ENCODE measurements at places on chromosomes 2 and 18.

DNA sequence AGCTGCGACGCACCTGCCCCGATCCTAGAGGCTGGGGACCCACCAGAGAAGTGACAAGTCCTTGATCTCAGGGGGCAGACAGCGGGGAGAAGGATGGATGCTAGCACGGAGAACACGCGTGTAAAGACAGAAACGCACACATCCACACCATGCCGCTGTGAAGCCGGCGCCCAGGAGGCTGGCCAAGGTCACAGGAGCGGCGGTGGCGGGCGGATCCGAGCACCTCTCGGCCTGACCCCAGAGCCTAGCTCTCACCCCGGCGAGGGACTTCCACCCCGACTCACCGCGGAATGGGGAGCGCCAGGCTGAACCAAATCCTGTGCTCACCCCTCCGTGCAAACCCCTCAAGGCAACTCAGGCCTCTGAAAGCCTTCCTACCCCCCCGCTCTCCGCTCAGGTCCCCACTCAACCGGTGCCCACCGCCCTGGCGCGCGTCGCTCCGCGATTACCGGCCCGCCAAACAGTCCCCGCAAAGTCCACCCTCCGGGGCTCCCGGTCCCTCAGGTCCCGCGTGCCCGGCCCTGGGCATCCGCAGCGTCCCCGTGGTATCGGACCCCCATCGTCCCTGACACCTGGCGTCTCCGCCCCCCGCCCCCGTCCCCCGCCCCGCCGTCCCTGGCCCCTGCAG is 460 bp upstream of the LRRFIP1 start:
- no peak for DNase-seq

GRCh38 chr2:241070811-241071676 is 31.0 kb downstream of the MTERF4 start:
- DNase-seq: no peak

DNA sequence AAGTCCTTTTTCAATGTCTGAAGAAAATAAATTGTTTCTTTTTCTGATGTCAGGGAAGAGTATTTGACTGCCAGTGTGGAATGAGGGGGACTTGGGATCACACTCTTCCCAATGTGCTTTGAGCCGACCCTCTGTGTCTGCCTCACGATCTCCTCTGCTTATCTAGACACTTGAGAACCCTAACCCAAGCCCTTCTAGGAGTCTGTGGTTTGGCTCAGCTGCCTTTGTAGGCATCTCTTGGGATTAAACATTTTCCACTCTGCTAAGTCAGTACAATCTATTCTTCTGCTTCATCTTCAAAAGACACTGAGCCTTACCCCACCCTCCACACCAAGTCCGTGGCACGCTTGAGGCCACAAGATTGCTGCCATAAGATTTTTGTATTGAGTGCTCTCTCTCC is 19.4 kb downstream of the FAM110C start:
- no peak for DNase-seq

- no peak for DNase-seq
Observed at GRCh38 chr2:24833821-24834732, 40.9 kb downstream of the CENPO start.

DNA sequence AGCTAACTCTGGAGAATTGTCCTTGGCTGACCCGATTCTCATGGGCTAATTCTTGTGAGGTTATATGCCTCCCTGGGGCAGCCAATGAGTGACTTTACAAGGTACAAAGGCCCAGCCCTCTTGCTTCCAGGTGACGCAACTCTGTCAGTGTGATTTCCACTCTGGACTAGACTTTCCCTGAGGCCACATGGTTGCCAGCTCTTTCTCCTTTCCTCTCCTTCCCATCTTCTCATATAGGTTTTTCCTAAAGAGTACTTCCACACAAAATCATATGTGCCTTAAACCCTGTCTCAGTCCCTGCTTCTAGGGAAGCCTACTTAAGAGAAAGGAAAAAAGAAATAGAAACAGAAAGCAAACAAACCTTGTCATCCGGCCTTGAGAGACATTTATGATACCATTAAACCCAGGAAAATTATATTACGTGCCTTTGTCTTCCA is 226.2 kb upstream of the ZSWIM2 start:
- DNase-seq: no peak

GRCh38 chr2:173198327-173198726 is 122.7 kb downstream of the MAP3K20 start:
- DNase-seq: no peak

DNA sequence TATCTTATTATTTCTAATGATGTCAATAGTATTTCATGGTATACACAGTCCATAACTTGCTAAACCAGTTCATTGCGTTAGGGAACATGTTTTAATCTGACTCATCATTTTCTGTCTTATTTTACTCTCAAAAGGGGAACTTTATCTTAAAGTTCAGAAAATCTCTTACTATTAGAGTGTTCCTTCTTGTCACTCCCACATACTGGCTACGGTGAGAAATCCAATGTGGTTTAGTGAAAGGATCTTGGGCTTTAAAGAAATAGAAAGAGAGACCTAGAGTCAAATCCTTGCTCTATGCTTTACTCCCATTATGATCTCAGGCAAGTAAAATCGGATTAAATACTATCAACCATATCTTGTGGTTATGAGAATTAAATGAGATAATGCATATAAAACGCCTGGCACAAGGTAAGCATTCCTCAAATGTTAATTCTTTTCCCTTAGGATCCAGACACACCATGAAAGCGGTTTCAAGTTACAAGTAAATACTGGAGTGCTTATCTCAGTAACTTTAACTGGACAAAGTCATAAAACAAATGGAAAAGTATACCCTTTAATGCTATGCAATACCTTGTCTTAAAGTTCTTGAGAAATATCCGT is 576.0 kb downstream of the ARHGAP15 start:
- DNase-seq: no peak

DNA sequence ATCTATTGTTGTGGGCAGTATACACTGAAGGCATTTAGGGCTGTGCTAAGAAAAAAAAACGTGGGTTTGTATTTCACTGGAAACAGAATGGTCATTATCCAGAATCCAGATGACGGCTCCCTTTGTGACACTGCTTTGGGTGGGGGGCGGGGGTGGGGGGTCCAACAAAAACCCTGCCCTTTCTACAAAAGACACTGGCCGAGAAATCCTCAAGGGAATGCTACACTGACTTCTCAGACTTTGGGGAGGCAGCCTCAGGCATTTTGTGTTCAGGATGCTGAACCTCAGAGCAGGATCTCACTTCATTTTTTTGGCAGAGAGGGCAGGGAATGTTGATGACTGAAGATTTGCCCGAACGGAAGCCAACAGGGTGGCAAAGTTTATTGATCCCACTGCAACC is 417.1 kb downstream of the HRH4 start:
- DNase-seq: no peak

GRCh38 chr2:203813684-203814083 is 53.9 kb upstream of the CTLA4 start:
- DNase-seq: no peak

DNA sequence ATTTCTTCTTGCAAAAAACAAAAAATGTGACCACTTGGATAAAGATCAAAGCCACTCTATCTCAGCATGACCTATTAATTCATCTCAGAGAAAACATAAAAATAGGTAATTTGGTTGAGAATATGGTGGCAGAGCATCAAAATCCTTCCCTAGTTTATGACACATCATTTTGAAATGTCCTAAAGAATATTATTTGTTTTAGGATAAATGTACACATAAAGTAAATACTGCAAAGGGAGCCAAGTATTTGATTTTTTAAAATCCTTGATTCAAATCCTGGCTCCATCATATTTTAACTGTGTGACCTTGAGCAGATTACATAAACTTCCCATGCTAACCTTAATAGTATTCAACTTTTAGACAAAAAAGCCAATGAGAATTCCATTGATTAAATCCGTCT is 206.6 kb downstream of the CDH2 start:
- no peak for DNase-seq

DNA sequence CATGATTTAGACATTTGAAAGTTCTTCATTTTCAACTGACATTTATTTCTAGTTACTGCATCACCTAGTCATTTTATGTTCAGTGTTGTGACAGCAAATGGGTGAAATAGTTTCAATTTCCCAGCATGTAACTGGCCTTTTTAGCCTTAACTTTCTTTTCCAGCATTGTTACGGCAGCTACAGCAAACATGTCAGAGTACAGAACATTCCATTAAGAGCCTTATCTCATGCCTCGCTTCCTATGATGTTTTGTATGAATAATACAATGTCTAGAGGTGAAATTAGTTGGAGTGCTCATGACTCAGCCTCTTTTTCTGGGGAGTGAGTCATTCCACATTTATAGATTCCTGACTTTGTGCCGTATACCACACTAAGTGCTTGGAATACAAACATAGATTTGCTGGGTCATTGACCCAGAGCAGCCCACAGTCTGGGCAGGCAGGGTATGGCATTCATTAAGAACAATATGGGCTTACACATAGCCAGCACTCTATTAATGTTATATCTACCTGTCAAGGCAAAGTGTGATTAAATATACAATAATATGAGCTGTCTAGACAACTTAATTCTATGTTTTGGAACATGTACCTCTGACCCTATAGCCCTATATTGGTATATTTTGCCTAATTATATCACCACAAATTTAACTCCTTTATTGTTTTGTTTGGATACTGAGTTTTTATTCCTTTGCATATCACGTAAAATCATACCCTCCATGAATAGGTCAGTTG is 72.2 kb downstream of the MAP2 start:
- no peak for DNase-seq

- DNase-seq: no peak
Observed at GRCh38 chr2:36409935-36410334, 54.4 kb downstream of the CRIM1 start.

- no peak for DNase-seq
Observed at GRCh38 chr2:102116630-102117471, 25.7 kb upstream of the IL1R1 start.

GRCh38 chr2:105750735-105751134 is 6.0 kb downstream of the NCK2 start:
- no peak for DNase-seq

GRCh38 chr2:149612122-149612521 is 24.5 kb upstream of the MMADHC start:
- DNase-seq: no peak

- DNase-seq: no peak
Observed at GRCh38 chr2:151906633-151906998, 78.4 kb upstream of the ARL5A start.

- DNase-seq: no peak
Observed at GRCh38 chr18:59898609-59899297, 1.0 kb upstream of the PMAIP1 start.

GRCh38 chr2:146131048-146131447 is 1611.1 kb upstream of the ZEB2 start:
- DNase-seq: no peak

GRCh38 chr2:203859030-203859789 is 8.4 kb upstream of the CTLA4 start:
- no peak for DNase-seq

- DNase-seq: no peak
Observed at GRCh38 chr18:55001394-55002024, 42.2 kb upstream of the CCDC68 start.

DNA sequence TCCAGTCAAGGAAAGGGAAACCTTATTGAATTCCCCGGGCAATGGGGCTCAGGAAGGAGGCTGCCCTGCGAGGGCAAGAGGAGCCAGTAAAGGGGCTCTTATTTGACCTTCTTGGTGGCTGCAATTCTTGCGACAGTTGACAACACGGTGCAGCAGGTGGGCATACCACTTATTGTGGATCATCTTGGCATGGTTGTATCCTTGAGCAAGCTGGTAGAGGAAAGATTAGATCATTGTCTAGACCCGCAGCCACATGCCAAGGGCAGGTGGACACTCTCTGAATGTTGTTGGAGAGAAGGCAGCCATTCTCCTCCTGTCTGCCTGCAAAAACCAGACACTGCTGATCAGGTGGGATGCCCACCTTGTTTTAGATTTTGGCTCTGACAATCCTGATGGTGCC is 170.2 kb upstream of the CHST9 start:
- no peak for DNase-seq

DNA sequence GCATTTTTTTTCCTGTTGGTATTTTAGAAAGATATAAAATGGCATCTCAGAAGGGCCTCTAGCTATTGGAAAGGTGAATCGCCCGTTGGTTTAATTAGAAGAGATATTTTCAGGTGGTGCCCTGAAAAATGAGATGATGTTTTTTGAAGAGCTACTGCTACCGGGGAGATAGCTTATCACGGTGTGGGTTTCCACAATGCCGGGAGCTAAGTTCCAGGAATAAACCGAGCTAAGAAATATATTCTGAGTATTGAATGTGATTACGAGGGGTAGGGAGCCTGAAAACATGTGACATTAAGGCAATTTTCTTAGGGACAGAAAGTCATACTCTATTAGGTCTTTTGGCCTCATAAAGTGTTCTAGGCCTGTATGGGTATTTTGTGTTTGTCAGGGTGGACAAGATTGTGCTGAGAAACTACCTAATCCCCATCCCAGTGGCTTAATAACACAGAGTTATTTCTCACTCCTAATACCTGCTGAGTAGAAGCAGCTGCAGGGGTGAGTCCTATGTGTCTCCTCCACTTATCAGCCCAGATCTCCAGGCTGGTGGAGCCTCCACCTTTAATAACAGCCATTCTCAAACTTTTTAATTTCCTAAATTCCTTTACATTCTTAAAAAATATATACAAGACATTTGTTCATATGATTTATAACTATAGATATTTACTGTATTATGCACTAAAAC is 150.2 kb downstream of the LRRTM1 start:
- no peak for DNase-seq

DNA sequence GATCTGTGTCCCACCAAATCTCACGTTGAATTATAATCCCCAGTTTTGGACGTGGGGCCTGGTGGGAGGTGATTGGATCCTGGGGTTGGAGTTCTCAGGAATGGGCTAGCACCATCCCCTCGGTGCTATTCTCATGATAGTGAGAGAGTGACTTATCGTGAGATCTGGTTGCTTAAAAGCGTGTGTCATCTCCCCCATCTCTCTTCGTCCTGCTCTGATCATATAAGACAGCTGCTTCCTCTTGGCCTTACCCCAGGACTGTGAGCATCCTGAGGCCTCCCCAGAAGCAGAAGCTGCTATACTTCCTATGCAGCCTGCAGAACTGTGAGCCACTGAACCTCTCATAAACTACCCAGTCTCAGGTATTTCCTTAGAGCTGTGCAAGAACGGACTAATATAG is 163.7 kb upstream of the NDUFV2 start:
- DNase-seq: no peak

GRCh38 chr2:231819447-231820042 is 33.3 kb downstream of the COPS7B start:
- DNase-seq: no peak

DNA sequence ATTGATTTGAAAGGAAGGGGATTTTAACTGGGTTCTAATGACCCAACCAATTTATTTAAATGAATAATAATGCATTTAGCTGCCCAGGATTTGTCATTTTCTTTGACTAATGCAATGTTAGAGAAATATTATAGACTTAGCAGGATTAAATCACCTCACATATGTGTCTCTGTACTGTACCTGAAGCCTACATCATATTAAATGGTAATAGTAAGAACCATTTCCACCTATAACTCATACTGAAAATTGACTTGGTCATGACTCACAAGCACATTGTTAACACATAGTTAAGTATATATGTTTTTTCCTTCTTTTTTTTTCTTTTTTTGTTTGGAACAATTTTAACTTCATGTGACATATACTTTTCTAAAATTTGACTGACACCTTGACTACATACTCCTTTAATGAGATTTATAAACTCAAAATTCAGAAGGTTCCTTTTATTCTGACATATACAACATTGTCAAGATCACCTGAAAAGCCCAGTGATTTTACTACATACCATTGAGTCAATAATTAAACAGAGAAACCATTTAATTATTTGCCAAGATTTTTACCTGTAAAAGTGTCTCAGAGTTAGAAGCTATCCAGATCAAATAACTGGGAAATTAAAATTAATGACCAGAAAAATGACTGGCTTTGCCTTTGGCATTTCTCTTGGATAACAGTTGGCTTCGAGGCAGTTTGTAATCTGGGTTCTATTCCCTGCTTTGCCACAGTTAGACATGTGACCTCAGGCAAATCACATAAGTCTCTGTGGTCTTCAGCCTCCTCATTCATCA is 58.8 kb upstream of the CDC42EP3 start:
- no peak for DNase-seq
